ENCODE measurements at places on chromosomes 3 and 15.

DNA sequence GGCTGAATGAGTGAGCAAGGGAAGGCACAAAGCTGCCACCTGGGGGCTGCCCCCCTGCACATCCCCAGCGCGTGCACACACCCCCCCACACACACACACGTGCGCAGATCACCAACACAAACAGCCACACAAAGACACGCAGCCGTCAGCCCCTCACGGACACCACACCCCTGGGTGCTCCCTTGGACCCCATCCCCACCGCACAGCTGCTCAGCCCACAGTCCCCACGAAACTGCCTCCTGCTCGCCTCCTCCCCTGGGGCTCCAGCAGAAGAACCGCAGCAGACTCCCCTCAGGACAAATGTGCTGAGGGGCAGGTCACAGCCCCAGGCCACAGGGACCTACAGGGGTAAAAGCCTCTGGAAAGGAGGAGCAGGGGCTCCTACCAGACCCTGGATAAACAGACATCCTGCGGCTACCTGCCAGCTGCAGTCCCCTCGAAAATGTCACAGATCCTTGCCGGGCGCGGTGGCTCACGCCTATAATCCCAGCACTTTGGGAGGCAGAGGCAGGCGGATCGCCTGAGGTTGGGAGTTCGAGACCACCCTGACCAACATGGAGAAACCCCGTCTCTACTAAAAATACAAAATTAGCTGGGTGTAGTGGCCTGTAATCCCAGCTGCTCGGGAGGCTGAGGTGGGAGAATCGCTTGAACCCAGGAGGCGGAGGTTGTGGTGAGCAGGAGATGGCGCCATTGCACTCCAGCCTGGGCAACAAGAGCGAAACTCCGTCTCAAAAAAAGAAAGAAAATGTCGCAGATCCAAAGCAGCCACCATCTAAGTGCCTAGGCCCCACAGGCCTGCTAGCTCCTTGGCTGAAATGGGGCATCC is 6.5 kb downstream of the TWF2 start:
- DNase-seq = no peak

- no peak for DNase-seq
Measured at GRCh38 chr3:20280257-20280656, 94.3 kb upstream of the SGO1 start.

GRCh38 chr3:165643425-165643824 is 193.8 kb downstream of the BCHE start:
- DNase-seq = no peak

GRCh38 chr15:70140543-70141375 is 43.0 kb upstream of the TLE3 start:
- DNase-seq = peak; percentile 79

GRCh38 chr3:126982126-126982470 is 817 bp upstream of the PLXNA1 start:
- DNase-seq = no peak

DNA sequence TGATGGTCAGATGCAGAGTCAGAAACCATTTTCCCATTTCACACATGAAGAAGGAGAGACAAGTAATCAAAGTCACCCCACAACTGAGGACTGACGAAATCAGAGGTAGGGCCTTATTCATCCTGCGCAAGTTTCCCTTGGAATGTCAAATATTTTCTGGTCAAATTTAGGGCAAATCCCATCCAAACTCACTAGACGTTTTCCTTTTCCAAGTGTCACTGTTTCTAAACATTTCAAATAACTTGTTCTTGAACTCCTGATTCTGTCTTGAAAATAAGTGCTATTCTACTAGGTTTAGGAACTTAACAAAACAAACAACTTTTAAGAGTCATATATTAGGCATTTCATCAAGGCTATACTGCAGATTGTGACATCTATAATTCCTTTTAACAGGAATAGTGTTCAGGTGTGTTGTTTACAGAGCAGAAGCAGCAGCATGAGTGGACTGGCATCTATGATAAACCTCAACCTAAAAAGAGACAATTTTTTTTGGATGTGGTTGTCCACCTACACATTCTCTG is 40.7 kb downstream of the SUMF1 start:
- no peak for DNase-seq

DNA sequence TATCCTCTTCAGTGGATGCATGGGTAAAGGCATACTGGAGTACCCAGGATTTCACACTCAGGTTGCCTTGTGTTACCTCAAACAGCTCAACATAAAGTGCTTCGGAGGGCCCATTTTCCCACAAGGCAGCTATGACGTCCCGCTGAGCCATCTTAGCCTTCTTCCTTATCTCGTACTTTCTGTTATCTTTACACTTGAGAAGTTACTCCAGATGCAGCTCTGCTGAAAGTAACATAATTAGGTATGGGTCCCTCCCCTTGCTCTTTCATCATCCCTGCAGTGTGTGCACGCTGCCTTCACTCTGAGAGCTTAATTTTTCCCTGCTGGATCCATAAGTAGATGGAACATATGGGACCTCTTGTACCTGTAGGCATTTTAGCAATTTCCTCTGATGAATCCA is 410.3 kb downstream of the AGBL1 start:
- DNase-seq = peak; percentile 21

GRCh38 chr3:188322135-188322887 is 168.4 kb downstream of the LPP start:
- DNase-seq = no peak

- DNase-seq = no peak
Measured at GRCh38 chr3:4850928-4851265, 128.3 kb upstream of the BHLHE40 start.

DNA sequence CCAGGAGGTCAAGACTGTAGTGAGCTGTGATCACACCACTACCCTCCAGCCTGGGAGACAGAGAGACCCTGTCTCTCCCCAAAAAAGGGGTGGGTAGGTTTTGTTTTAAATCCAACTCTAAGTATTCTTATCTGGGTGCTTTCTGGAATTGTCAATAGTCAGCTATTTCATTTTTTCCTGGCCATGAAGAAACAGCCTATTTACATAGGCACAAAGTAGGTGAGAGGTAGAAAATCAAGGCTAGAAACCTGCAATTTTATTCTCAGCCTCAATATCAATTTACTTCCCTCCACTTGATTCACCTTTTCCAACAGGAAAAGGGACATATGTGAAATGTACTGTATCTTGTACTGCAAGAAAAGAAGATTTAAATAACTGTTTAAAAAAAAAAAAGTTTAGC is 45.9 kb downstream of the CSNK1G1 start:
- no peak for DNase-seq

GRCh38 chr3:18900994-18901393 is 247.3 kb upstream of the KCNH8 start:
- DNase-seq = peak; percentile 10

DNA sequence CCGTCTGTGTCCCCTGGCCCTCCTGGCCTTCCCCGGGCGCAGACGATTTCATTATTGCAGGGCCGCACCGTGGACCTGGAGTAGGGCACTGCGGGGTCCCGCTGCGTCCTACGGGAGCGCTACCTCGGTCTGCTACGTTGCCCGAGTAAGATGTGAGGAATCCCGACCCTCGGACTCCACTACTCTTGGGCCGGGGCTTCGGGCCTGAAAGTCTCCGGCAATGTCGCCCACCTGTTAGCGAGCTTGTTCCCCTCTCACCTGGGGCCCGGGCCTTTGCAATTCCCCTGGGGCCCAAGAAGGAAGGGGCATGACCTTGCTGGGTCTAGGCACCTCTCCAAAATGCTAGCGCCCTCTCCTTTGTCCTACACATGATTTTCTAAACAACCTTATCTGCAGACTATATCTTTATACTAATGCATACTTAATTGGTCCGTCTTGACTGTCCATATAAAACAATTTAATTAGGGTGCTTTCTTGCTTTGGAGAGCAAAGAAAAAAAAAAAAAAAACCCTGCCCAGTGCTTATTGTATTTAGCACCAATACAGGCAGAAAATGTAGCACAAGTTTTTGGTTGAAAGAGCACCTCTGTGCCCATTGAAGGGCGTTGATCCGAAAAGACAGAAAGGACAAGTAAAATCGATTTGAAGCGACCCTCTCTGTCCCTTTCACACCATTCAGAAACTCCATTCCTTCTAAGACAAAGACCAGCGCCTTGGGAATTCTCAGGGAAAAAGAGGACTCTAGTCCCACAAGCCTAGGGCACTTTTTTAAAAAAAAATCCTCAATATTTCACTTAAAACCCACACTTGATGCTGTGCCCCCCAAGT is 7.0 kb upstream of the NR2F2 start:
- no peak for DNase-seq

DNA sequence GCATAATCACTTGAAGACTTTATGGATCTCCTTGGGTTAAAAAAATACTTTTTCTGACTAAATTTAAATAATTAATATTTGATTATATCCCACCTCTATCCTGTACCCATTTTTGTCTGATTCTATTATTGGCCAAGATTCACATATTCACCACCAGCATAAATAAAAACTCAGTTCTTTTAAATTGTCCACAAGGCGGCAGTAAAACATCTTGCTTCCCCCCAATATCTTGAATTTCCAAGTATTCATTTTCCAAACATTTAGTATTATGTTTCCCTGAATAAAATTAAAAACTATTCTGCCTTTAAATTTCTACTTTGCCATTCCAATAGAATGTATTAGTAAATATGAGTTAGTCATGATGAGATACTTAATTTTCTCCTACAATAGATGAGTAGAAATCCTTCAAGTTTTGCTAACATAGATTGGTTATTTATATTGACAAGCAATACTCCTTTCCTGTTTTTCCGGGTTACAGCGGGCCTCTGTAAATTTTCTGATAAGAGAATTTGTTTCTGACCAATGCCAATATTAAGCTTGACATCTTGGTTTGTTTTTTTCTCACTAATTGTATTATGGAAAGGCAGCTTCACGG is 218.7 kb upstream of the MDFIC2 start:
- peak; percentile 52 for DNase-seq

GRCh38 chr3:16912400-16913263 is 27.9 kb downstream of the PLCL2 start:
- DNase-seq = no peak
